ENCODE measurements at places on chromosomes 16 and 17.

- no peak for DNase-seq
Measured at GRCh38 chr17:81459864-81460263, 52.7 kb downstream of the ACTG1 start.

GRCh38 chr16:58465817-58466216 lies 34.1 kb upstream of the NDRG4 start:
- no peak for DNase-seq

- no peak for DNase-seq
Measured at GRCh38 chr17:82949361-82949760, 109.5 kb upstream of the ZNF750 start.

GRCh38 chr16:48123104-48123788 lies 32.5 kb downstream of the ABCC12 start:
- no peak for DNase-seq

- no peak for DNase-seq
Measured at GRCh38 chr16:85963753-85964285, 64.9 kb downstream of the IRF8 start.

- DNase-seq, result no peak
Measured at GRCh38 chr16:9260666-9261065, 169.2 kb downstream of the HAPSTR1 start.

GRCh38 chr17:49132699-49133364 lies at the start of gene B4GALNT2:
TSS of gene B4GALNT2 (plus strand) at chr17:49132769. CDS start at chr17:49132793, 24 bp downstream.
- DNase-seq, result peak; percentile 56

- DNase-seq, result peak; percentile 26
Measured at GRCh38 chr17:79162012-79162963, 87.7 kb downstream of the ENGASE start.

DNA sequence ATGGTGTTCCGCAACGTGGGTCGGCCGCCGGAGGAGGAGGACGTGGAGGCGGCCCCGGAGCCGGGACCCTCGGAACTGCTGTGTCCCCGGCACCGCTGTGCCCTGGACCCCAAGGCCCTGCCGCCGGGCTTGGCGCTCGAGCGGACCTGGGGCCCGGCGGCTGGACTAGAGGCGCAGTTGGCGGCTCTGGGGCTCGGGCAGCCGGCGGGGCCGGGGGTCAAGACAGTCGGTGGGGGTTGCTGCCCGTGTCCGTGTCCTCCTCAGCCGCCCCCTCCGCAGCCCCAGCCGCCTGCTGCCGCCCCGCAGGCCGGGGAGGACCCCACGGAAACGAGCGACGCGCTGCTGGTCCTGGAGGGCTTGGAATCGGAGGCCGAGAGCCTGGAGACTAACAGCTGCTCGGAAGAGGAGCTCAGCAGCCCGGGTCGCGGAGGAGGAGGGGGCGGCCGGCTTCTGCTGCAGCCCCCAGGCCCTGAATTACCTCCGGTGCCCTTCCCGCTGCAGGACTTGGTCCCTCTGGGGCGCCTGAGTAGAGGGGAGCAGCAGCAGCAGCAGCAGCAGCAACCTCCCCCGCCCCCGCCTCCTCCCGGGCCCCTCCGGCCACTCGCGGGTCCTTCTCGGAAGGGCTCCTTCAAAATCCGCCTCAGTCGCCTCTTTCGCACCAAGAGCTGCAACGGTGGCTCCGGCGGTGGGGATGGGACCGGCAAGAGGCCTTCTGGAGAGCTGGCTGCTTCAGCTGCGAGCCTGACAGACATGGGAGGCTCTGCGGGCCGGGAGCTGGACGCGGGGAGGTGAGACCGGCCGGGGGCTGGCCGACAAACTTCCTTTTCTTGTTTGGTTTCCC lies 821 bp downstream of the SOCS7 start:
- DNase-seq, result peak; percentile 70

GRCh38 chr17:39486242-39486641 lies 25.0 kb downstream of the CDK12 start:
- no peak for DNase-seq

- no peak for DNase-seq
Measured at GRCh38 chr16:77599793-77600415, 122.4 kb upstream of the NUDT7 start.

- no peak for DNase-seq
Measured at GRCh38 chr16:50774960-50775359, 33.1 kb downstream of the CYLD start.

GRCh38 chr16:50329446-50330189 lies 39.2 kb downstream of the BRD7 start:
- DNase-seq, result no peak

- no peak for DNase-seq
Measured at GRCh38 chr16:28834873-28835863, 11.0 kb downstream of the TUFM start.

DNA sequence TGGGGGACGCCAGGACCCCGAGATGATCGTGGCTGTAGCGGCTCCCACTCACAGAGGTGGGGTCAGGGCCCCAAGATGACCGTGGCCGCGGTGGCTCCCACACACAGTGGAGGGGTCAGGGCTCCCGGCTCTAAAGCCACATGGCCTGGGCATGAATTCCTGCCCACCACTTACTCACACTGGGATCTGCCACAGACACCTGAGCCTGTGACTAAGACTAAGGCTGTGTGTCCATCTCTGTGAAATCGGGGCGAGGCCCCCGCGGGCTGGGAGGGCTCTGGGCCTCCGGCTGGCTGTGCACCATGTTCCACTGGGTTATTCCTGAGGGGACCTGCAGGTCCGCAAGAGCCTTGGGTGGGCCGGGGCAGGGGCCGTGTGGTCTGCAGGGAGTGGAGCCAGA lies 18.5 kb downstream of the ZFPM1 start:
- no peak for DNase-seq

DNA sequence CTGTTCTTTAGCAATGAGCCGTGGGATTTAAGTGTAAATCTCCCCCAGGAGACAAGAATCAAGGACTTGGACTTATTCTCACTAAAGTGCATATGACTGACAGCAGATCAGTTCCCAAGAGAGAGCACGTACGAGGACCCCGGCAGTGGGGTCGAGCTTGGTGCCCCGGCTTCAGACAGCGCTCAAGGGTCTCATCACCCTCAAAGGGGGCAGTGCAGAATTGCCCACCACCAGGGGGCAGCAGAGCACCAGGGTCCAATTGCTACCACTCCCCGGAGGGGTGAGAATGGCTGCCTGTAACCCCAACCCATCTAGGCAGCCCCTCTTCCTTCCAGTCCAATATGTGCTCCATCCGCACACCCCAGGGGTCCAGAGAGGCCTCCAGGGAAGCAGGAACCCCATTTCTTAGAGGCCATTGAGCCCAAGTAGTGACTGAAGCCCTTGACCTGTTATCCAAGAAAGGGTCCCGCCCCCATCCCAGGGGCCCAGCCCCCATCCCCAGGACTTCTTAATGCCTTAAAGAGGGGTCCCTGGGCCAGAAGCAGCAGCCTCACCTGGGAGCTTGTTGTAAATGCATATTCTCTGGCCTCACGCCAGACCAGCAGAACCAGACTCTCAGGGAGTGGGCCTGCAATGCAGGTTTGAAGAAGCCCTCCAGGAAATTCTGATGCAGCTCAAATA lies 86.1 kb downstream of the ZDHHC7 start:
- DNase-seq, result no peak

GRCh38 chr17:7136266-7136877 lies 21.8 kb upstream of the ASGR2 start:
- DNase-seq, result peak; percentile 63

GRCh38 chr17:51319186-51319585 lies 58.8 kb downstream of the UTP18 start:
- no peak for DNase-seq

DNA sequence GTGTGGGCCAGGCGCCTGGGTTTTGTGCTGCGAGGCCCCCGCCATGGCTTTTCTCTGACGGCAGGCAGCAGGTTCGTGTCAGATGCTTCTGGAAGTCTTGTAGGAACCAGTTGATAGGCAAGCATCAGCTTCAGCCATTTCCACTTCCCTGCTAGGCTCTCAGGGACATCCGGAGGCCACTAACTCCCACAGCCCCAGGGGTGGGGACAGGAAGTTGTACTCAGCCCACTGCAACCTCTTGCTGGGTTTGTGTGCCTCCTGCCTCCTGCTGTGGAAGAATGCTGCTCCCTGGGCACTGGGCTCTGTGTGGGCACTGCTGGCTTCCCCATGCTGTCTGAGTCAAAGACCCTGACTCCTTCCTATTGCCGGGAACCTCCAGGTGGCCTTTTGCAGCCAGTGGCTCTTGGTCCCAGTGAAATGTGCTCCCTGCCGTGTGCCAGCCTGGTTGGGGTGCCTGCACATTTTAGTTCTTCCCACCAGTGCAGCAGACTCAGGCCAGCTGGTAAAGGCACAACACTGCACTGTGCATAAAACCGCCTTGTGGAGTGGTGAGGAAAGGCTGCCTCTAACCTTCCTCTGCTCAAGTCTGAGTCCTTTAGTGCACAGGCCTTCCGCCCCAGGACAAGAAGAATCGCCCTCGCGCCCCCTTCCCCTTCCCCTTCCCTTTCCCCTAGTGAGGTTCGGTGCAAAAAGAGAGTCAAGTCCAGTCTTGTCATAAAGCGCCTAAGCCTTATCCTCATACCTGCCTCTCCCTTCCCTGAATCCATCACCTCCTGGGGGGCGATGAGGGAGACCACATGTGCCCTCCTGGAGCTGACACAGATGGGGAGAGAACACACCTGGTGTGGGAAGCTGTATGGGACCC lies 16.6 kb downstream of the LDHD start:
- no peak for DNase-seq

- peak; percentile 70 for DNase-seq
Measured at GRCh38 chr17:489758-490329, 137.2 kb upstream of the RPH3AL start.

DNA sequence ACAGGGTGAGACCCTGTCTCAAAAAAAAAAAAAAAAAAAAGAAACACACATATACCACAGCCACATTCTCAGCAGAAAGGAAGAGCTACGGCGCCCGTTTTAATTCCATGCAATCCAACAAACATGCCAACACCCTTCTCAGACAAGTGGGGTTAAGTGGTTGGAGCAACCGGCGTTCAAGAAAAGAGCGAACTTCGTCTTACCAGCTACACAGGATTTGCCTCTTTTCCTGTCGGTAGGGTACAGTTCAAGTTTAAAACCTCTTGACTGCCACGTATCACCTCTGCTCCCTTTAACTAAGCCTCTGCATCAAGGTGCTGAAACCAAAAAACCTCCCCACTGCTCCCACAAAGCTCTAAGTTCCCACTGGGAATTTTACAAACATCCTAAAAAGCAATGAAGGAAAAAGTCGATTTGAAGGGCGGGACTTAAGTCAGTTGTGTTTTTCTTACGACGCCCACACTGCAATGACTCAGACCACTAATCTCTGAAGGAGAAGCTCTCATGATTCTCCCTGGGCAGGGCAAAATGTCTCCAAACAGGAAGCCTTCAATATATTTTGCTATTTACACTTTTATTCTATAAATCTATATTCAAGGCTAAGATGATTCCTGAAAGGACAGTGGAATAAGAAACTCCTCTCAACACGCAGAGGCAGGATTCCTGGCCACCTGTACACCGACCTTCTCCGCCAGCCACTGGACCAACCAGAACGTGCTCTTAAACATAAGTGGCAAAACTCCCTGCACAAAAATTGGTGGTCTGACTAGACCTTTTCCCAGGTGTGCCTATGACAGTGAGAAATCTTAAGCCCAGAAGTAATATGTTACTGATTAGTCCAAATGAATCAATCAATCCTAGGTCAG lies 18.8 kb downstream of the SRP68 start:
- no peak for DNase-seq

GRCh38 chr17:30720013-30720471 lies 104.5 kb downstream of the CRLF3 start:
- DNase-seq, result no peak

DNA sequence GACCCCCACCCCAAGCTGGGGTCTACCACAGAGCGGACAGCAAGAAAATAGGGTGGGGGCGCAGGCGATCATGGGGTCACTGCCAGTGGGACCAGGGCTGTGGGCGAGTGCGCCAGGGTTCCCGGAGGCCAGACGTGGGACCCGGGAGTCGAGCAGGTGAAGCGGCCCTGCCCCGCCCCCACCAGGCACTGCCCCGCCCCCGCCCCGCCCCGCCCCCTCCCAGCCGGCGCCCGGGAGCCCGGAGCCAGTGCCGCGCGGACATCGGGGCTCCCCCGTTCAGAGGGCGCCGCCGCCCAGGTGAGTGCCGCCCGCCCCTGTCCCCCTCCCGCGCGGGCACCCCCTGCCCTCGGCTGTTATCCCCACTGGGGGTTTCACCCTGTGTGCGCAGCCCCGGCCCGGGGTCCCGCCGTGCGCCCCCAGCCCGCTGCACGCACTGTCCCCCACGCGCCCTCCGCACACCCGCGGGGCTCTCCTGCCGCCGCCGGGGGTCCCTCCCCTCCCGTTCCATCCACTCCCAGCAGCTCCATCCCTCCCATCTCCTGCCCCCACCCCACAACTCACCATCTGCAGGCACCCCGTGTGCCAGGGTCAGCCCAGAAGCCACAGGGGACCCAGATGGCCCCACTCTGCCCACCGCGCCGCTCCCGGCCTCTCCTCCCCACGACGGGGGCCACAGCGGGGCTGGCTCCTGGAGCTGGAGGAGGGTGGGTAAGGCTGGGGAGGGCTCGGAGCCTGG lies at the start of gene SSTR5:
TSS of gene SSTR5 (plus strand) at position 222 of the 736 bp plus-strand sequence. CDS start 6,122 bp downstream, outside the sequence.
- DNase-seq, result no peak

DNA sequence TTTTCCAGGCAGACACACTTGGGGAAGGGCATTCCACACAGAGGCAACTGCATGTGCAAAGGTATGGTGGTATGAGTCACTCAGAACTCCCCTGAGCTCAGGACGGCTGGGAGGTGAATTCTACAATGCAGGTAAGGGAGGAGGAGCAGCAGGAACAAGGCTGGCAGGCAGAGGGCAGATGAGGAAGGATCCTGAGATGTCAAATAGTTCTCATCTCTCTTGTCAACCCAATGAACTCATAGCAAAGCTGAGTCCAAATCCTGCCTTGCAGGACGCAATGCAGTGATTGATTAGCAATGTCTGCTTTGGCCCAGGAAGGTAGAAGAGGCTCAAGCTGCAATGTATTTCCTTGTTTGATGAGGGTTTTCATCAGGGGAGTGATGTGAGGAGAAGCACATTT lies 243.5 kb downstream of the XYLT1 start:
- no peak for DNase-seq

DNA sequence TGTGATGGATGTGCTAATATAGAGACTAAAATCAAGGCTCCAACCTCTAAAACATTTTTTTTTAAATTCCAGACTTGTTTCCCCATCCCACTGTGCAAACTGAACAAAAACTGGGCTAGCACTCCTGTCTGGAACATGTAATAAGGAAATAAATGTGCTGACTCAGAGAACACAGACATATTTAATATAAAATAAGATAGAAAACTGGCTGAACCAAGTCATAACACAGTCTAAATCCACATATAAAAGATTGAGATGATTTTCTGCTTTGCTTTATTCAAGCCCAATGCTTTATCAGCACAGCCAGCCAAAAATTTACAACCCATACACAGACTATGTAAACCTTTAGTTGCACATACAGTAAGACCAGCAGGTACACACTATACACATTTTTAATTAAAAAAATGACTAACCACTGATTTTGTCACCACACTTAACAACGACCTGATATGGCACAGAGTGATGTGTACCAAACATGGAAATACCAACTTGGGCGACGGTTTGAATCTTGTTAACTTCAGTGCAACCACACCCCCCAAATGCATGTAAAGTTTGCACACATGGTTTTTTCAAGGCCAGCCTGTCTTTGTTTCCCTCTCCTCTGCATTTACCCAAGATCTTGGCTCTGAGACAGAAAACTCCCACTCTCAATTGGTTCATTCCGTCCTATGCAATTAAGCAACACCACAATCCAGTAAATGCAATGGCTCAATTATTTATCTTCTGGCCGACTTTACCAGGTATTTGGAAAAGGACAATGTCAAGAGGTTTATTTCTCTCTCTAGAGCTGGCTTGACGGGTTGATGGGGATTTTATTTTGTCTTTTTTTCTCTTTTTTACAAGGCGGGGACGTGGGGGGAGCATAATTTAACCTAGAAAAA lies 1.2 kb downstream of the STAT3 start:
- DNase-seq, result no peak

Measured in right kidney (tissue), 9 donors.